GM23248 (cell line): ENCODE measurements at places on chromosomes 5 and 9.

DNA sequence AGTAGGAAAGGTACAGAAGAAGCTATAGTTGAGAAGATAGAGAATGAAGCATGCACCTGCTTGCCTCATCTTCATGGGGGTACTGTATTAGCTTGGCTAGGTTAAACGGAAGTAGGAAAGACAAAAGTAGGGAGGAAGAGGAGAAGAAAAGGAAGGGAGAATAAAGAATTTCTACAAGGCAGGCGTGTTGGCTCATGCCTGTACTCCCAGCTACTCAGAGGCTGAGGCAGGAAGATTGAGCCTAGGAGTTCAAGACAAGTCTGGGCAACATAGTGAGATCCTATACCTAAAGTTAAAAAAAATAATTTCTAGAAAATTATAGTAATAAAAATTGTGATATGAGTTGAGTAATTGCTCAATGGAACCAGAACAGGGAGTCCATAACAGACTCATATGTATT lies 61.9 kb downstream of the APTX start:
- DNase-seq: no peak

DNA sequence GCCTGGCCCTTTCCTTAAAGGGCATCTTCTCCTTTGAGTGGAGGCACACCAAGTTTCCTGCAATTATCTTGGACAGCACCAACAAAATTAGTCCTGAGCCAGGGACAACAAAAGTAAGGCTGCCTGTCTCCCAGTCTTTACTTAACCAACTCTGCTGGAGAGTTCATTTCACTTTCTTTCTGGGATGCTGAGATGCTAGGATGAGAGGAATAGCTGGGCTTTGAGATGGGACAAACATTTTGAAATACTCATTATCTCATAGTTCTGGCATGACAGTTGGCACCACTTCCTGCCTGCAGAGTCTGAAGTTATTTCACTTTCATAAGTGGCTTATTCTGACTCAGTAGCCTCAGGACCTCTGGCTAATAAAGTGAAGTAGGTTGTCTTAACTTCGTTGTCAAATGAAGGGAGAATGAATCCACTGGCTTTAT lies 157.0 kb downstream of the C9orf152 start:
- peak; percentile 96 for DNase-seq

DNA sequence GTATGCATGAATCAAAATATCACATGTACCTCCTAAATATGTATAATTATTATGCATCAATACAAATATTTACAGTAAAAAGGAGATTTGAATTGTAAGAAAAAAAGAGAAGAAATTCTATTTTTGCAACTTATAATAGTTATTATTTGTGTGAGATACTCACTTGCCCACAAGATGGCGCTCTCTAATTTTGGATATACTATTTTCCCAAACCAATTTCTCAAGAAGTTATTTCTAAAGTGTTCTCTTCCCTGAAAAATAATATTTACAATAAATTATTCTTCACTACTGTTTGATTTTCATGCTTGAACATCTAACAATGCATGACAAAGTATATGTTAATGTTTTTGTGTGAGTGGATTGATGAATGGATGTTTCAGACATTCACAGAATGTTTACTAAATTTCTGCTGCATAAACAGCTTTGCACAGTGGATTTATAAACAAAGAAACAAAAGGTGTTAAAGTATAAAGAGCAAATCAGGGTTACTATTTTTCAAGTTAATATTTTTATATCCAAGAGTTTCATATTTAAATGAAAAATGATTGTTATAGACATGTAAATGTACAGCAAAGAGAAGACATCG lies 503.4 kb downstream of the PDE4D start:
- DNase-seq: peak; percentile 61

GRCh38 chr9:27755846-27756245 lies 182.6 kb upstream of the C9orf72 start:
- DNase-seq: no peak

GRCh38 chr9:95511952-95512708 lies 4.6 kb downstream of the PTCH1 start:
- DNase-seq: peak; percentile 61

- no peak for DNase-seq
Observed at GRCh38 chr9:121826711-121827110, 175.3 kb downstream of the DAB2IP start.

DNA sequence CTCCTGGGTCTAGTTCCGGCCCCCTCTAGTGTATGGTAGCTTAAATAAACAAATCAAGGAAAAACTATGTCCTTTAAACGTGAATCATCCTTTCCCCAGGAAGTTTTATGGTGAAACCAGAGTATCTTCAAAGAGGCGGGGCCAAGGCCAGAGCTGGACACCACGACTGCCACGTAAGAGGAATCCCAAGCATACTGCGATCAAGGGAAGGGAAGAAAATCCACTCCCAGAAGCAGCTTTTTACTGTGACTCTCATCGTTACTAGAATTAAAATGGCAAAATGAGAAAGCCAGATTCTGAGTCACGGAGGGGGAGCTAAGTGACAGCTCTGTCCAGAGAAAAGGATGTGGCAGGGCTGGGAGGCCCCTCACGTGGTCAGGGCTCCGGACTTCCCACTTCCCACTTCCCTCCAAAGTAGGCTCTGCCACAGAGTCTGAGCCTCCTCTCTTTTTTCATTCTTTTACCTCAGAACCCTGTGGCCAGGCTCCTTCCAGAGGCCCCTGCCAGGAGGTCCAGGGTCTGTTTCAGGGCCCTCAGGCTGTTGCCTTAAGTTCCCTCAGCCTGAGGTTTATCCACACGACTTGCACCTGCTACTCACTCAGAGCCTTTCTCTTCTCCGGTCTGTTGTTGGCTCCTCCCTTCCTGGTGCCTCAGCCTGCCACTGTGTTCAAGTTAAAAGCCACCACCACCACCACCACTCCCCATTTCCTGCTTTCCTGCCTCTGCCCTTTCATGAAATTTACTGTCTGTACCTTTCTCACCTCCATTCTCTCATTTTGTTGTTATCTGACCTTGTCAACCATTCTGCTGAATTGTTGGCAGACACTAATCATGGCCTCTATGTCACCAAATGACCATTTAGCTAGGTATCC lies 1.4 kb upstream of the GLRX start:
- peak; percentile 99 for DNase-seq

DNA sequence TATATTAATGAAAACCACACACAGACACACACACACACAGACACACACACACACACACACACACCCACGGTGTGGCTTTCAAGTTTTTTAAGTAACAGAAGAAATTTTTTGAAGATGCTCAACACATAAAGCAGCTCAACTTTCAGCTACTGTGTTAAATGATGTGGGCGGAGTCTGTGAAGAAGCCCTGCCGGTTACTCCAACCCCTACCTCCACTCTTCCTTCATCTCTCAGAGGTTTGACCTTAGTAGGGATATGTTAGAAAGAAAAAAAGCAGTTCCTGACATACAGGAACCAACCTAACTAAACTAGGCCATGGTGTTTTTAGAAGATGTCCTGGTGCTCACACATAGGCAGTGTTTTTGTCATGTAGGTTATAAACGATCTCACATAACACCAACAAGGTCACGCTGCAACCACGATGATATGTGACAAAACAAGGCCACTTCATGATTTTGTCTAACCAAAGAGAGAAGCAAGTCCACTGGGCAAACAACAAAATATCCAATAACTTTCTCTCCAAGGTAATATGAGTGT lies 112.8 kb downstream of the EMB start:
- DNase-seq: no peak
